ENCODE measurements at places on chromosomes 12 and 14.
A peak's percentile ranks its signal among the peaks of the same experiment; 100 is the strongest.

DNA sequence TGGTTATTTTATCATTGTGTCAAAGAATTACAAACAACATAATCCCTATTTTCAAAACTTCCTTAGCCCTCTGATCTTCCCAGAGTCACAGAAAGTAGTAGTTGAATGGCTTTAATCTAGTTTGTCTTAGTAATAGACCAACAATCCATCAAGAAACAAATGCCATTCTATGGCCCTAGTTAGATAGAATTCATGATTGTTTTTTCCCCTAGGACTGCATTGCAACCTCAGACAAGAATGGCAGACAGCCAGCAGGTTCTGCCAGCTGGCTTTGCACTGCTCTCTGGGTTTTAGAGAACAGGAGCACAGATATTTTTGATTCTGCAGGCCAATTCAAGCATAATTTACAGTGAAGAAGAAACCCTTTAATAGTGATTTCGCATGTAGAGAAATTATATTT, 33.8 kb downstream of the SYT1 start:
- DNase-seq, result peak; percentile 24

DNA sequence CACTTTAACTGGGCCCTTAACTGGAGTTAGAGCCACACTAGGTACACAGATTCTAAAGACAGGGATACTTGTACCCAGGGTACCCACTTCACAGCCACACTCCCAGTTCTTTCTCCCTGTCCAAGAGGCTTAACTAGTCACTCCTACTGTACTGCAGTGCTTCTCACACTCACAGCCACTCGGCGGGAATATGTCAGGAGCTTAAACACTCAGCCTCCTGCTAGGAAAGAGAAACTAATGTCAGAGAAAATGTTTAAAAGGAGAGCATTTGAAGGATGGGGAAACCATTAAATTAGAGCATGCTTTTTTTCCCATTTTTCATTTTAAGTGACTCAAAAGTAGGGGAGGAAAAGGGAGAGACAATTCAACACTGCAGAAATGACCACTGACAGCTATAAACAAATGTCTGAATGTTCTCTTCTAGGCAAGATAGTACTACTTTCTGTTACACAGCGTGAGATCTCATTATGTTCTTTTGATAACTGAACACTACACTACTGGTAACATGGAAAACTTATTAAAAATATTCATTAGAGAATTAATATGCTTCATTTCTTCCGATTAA, 22.9 kb upstream of the MDM1 start:
- no peak for DNase-seq

GRCh38 chr12:92905258-92905810, 23.8 kb downstream of the EEA1 start:
- no peak for DNase-seq

GRCh38 chr12:115847398-115847797, 430.1 kb downstream of the MED13L start:
- no peak for DNase-seq

GRCh38 chr14:100839681-100840111, 13.8 kb downstream of the MEG3 start:
- no peak for DNase-seq

- DNase-seq, result no peak
Measured at GRCh38 chr12:125064492-125064891, 743 bp upstream of the AACS start.
